ENCODE measurements at places on chromosomes 1 and 21.
A peak's percentile ranks its signal among the peaks of the same experiment; 100 is the strongest.

GRCh38 chr1:156680056-156680455 is 2.8 kb upstream of the NES start:
- DNase-seq = no peak

DNA sequence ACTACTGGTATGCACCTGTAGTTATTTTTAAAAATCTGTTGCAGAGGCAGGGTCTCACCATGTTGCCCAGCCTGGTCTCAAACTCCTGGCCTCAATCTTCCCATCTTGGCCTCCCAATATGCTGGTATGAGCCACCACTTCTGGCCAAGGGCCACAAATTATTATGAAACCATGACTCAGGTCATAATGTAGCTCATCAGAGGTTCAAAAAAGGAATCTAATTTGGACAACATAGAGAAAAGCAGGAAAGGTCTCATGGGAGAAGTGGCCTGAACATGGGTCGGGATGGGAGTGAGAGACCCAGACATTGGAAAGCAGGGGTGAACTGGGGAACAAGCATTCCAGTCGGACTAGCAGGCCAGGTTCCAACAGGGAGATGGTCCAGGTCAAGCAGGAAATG is 45.2 kb upstream of the C1orf198 start:
- no peak for DNase-seq

DNA sequence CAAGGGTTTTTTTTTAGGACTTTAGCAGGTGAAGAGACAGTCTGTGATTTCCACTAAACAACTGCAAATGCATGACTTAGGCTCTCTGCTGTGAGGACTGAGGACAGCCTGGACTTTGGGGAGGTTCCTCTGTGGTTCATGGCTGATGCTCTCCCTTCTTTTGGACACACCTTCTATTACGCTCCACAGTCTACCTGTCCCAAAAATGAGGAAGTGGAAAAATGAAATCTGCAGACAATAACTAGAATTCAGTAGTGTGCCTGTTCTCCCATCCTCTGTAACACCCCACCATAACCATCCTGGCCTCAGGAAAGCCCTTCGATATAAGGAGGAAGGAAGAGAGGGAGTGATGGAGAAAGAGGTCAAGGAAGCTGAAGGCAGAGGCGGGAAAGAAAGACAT is 68.7 kb downstream of the NTPCR start:
- DNase-seq = no peak

DNA sequence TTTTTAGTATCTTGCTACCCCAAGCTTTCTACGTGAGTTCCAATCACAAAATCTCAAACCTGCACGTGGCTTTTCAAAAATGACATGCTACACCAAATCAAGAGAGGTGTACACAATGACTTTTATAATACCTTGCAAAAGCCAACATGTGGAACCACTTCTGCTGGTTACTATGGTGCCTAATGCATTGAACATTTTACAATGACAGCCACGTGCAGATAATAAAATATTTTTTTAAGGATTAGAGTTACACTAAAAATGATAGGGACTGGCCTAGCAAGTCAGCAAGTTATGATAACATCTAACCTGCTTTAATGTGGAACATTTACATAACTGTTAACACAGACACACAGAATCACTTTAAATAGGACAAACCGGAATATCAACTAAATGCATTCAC is 30.2 kb downstream of the EYA3 start:
- no peak for DNase-seq

GRCh38 chr1:161505686-161506085 is 429 bp downstream of the FCGR2A start:
- DNase-seq = no peak

GRCh38 chr1:169161496-169162194 is 55.2 kb downstream of the ATP1B1 start:
- peak; percentile 5 for DNase-seq

- DNase-seq = no peak
These were observed 574 bp downstream of the IGSF9 start for GRCh38 chr1:159944623-159945455.

DNA sequence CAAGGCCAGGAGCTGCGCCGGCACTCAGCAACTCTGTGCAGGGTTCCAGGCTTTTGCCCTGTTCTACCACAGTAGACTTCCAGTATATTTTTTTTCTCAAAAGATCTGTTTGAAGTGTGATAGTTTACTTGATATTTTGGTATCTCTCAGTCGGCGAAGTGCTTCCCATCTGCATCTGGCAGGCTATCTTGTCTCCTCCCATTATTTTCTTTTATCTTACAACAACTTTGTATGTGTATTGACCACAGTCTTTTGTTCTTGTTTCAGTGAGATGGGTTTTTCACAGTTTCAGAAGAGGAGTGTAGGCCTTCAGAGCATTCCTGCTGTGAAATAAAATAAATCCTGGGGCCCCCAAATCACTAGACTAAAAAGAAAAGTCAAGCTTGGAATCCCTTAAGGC is 292.9 kb downstream of the PTGER3 start:
- no peak for DNase-seq

GRCh38 chr1:56194701-56195300 is 384.6 kb downstream of the PLPP3 start:
- no peak for DNase-seq

DNA sequence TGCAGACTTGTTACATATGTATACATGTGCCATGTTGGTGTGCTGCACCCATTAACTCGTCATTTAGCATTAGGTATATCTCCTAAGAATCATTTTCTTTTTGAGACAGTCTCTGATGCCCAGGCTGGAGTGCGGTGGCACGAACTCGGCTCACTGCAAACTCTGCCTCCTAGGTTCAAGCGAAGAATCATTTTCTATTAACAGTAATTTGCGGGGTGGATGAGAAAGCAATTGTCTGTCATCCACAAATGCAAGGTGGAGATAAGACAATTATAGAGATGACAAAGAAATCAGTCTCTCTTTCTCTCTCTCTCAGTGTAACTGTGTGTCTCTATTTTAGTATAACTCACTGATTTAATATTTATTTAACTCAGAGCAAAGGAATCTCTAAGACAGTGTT is 131.0 kb upstream of the KIAA1614 start:
- no peak for DNase-seq

DNA sequence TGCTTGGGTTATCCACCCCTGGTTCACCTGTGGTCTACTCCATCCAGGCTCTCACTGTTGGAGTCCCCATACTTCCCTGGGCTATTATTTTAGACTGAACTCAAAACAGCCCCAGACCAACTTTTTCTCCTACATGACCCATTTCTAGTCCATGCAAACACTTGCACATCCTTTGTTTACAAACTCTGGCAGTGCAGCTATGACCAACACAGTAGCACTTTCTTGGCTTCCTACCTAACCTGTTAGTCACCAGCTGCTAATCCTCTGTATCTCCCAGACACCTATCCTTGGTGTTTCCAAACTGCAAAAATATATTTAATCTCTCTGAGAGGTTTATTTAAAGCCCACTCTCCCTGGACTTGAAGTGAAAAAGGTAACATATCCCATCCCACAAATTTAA is 90.8 kb downstream of the DDAH1 start:
- DNase-seq = peak; percentile 64

DNA sequence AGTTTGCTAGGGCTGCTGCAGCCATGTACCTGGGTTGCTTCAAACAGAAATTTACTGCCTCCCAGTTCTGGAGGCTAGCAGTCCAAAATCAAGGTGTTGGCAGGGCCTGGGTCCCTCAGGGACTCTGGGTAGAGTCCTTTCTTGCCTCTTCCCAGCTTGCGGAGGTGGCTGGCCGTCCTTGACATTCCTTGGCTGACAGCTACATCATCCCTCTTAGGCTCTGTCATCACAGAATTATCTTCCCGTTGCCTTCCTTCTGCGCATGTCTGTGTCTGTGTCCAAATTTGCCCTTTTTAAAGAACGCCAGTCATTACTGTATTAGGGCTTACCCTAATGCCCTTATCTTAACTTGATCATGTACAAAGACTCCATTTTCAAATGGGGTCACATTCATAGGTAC is 37.6 kb upstream of the PGBD5 start:
- no peak for DNase-seq

- DNase-seq = no peak
These were observed 90.7 kb downstream of the MT1HL1 start for GRCh38 chr1:236913371-236914037.

DNA sequence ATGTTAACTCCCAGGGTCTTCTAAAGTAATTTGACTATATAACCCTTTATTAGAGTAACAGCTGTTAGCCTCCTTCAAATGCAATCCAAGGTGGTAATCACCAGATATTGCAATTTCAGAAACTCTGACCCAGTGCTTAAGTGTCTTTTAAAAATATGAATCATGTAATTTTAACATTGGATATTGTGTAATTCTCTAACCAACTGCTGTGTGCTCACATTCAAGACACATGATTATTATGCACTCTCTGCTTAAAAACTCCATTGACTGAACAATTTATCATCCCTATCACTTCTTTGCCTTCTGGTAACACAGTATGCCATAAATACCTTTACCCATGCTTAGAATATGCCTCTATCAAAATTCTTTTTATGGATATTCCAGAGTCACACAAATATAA is 537.4 kb upstream of the RGS18 start:
- DNase-seq = no peak

DNA sequence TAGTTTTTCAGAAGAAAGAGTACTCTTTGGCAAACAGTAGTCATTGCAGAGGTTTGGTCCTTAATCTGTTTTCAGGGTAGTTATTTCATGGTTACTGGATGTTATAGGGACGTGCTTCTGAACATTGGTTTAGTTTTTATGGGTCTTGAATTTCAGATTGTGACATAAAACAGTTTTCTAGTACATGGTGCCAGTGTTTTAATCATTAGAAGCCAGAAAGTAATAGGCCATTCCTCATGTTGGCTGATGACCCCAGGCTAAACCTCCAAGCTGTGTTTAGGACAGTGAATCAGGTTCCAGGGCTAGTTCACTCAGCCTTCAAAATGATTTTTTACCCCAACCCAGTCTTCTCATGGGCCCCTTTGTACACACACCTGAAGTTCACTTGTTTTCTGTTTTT is 73.3 kb downstream of the OLFML2B start:
- no peak for DNase-seq

DNA sequence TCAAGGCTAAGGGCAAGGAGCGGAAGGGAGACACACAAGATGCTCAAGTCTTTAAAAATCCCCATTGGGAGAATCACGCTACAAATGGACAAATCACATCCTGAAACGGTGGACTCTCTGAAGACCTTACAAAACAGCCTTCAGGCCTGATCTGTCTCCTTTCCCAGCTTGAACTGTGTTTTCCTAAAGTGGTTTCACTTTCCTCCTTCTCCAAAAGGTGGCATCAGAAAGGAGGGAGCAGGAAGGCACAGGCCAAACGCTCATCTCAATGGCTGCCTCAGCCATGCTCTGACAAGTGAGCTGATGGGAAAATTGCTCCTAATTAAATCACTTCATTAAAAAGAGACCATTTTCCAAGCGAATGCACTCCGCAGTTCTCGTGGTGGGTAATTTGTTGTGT is 47.7 kb downstream of the UTP25 start:
- peak; percentile 53 for DNase-seq

- no peak for DNase-seq
These were observed 193.8 kb downstream of the LMX1A start for GRCh38 chr1:165162671-165163241.

- no peak for DNase-seq
These were observed 35.8 kb downstream of the PAX7 start for GRCh38 chr1:18666317-18666920.

- no peak for DNase-seq
These were observed 58.7 kb upstream of the ABCG1 start for GRCh38 chr21:42160111-42160721.

DNA sequence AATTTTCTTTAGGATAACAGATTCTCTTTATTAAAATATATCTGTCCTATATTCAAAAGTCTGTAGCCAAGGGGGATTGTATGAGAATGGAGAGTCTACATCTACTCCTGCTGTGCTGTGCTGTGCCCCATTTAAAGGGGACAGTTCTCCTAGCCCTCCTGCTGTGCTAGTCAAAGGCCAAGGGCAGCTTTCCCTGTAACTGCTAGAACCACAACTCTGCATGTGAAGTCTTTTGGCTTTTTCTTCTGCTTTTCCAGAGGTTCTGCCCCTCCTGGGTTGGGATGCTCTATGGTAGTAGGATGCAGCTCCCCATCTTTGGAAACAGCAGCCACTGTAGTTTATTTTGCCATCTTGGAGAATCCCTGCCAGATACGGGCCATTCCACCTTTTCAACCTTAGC is 197.5 kb upstream of the JUN start:
- no peak for DNase-seq

DNA sequence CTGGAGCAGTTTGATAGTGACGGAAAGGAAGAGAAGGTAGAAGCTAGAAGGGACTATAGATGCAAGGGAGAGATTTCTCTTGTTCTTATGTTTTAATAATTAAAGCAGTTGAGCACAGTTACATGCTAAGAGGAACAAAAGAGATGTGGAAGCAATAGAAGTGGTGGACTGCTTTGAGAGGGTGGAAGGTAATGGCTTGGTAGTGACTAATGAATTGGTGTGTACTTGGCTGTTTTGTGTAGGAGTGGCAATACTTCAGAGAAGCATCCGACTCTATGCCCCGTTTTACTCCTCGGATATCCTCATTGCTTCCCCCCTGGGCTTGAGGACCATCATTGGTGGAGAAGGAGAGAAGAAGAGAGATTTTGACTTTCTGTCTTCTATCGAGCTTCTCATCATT is 12.8 kb downstream of the UTP25 start:
- DNase-seq = no peak

- peak; percentile 75 for DNase-seq
These were observed 187.8 kb downstream of the ETS2 start for GRCh38 chr21:38993561-38993960.

- DNase-seq = no peak
These were observed 31.6 kb downstream of the ZC3H11B start for GRCh38 chr1:219581344-219581743.

- DNase-seq = no peak
These were observed 77.6 kb downstream of the CLSTN1 start for GRCh38 chr1:9746211-9746610.

GRCh38 chr1:102879439-102879993 is 228.8 kb downstream of the COL11A1 start:
- DNase-seq = no peak

Data from astrocyte of the cerebellum (primary cell).